Left lung (tissue), 14 donors: ENCODE measurements at places on chromosomes 12 and 14. TPM values are rescaled to one million over a fixed set of nuclear protein-coding genes. Genes with fewer than 3 reads are reported as not detected.

- DNase-seq, result peak; percentile 14
These were observed 238.5 kb downstream of the GPHN start for GRCh38 chr14:66746316-66747006.

DNA sequence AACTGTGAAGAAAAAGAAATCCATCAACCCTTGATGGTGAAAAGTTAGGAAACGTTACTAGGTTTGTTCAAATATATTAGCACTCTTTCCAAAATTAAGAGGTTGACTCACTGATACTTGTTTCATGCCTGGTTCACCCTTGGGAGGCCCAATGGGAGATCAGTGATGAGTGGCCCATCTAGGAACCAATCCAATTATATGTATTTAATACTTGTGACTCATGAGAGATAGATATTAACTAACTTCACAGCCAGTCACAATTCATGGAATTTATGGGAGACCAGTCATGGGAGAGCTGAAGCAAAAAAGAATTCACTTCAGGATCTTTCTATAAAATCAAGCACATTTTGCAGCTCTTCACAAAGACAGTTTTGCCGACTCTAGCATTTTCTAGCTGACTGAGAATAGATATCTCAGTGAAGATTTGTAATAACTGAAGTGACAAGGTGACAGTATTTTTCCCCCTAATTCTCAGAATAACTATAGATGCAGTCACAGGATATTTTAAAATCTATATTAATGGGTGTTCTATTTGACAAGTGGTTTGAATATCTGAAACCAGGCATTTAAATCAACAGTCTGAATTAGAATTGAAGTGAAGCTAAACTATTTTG lies 230.2 kb downstream of the EPS8 start:
- no peak for DNase-seq

- no peak for DNase-seq
These were observed 161.1 kb downstream of the PPFIA2 start for GRCh38 chr12:81597928-81598604.

RHOJ gene
- polyA plus RNA-seq, result 65.0 TPM

AMDHD1 gene
- 0.74 TPM for polyA plus RNA-seq

- no peak for DNase-seq
These were observed 213.0 kb downstream of the MON2 start for GRCh38 chr12:62679608-62680007.

- no peak for DNase-seq
These were observed 72.4 kb downstream of the SPPL3 start for GRCh38 chr12:120831648-120832267.

AKT1 gene
- 201 TPM for polyA plus RNA-seq

DNA sequence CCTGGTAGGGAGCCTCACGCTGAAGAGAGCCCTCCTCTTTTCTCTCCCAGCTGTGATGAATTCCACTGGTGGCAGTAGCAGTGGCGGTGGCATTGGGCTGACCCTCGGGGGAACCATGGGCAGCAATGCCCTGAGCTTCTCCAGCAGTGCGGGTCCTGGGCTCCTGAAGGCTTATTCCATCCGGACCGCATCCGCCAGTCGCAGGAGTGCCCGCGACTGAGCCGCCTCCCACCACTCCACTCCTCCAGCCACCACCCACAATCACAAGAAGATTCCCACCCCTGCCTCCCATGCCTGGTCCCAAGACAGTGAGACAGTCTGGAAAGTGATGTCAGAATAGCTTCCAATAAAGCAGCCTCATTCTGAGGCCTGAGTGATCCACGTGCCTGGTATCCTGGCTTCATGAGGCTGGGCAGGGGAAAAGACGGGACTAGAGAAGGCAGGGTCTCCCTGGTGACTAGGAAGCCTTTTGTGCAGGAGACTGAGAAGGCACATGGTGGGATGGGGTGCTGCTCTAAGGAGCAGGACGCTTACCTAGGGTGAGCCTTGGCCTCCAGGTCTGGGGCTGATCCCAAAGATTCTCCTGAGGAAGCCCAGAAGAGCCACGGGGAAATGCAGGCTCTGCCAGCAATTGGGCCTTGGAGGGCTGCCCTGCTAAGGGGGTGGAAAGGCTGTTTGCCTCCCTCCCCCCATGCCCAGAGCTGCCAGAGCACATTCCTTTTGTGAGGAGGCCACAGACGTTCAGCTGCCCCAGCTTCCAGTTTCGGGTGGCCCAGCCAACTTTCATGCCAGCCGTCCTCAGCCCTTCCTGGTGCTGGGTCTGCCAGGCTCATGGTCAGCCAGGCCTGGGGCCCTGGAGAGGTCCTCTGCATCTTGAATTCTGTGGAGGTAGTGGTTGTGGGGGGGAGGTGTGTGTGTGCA lies 15.8 kb downstream of the KRT7 start:
- no peak for DNase-seq

- DNase-seq, result no peak
These were observed 21.0 kb downstream of the CFAP54 start for GRCh38 chr12:96510306-96510764.

DNA sequence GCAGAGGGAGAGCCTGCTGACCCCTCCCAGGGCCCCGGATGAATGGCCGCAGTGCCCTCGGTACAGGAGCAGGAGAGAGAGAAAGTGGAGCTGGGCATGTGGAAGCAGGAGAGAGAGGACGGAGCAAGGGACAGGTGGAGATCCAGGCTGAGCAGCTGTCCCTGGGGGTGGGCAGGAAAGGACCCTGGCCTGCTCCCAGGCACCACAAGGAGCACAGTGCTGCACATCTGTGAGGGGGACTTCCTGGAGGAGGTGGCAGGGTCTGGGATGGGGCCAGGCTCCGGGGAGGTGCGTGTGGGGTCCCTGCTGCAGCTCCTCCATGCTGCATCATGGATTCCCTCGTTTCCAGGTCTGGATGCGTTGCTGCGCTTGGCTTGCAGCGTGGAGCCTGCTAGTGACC lies 13.0 kb upstream of the DLK1 start:
- DNase-seq, result no peak

HOXC5 gene
- polyA plus RNA-seq, result 0.38 TPM

DNA sequence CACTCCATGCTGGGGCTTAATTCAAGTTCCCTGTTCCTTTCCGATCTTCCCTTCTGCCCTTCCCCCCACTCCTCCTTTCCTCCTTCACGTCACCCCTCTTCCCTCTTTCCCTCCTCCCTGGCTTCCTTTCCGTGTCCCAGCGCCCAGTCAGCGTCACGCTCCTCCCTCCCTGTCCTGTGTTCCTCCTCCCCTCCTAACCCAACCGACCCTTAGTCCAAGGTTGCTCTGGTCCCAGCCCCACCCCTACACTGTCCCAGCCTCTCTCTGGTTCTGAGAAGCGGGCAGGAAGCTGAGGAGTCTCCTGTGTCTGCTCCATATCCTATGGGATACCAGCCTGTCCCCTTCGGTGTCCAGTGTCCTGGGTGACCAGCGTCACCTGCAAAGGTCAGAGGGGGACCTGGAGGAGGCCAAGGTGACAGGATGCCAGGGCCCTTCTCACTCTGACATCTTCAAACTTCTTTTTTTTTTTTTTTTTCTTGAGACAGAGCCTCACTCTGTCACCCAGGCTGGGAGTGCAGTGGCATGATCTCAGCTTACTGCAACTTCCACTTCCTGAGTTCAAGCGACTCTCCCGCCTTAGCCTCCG lies 56.2 kb upstream of the TSPAN9 start:
- DNase-seq, result no peak
